ENCODE measurements at places on chromosomes 3 and 15.

- DNase-seq, result no peak
Observed at GRCh38 chr3:73164622-73165021, 103.2 kb downstream of the EBLN2 start.

DNA sequence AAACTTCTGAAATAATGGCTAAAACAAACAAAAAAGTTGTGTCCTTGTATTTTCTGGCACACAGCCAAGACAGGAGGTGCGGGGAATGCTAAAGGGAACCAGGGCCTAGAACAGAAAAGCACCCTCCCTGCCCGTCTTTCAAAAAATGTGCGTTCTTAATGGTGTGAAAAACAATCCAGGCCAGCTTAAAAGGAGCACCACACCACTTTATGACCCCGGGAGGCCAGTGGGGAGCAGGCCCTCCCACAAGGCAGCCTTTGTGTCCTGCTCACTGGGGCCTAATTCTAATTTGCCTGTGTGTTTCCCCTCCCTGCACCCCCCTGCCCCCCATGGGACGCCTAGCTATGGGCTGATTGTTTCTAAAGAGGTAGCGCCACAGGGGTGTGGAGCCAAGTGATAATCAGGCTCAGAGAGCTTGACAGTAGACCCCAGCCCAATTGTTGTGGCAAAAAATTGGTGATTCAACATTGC, 181.4 kb downstream of the GREM1 start:
- DNase-seq, result no peak

- DNase-seq, result no peak
Observed at GRCh38 chr3:152323834-152324233, 55.1 kb downstream of the MBNL1 start.

DNA sequence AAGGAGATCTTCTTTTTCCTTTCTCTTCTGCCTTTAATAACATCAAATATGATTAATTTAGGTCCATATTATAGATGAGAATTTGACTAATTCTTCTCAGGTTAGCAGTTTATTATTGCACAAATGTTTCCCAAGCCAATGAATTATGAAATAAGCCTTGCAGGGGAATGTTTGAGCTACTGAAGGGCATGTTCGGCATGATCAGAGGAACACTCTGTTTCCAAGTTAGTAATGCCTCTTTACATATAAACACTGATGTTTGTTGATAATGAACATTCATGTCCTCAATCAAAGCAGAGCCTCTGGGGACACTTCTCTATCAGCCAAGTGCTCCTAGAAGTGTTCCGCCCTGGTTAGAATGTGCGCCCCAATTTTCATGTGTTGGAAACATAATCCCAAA, 10.0 kb upstream of the CYP1A1 start:
- DNase-seq, result no peak

GRCh38 chr15:82538961-82539690, 1.1 kb downstream of the RPS17 start:
- peak; percentile 33 for DNase-seq

DNA sequence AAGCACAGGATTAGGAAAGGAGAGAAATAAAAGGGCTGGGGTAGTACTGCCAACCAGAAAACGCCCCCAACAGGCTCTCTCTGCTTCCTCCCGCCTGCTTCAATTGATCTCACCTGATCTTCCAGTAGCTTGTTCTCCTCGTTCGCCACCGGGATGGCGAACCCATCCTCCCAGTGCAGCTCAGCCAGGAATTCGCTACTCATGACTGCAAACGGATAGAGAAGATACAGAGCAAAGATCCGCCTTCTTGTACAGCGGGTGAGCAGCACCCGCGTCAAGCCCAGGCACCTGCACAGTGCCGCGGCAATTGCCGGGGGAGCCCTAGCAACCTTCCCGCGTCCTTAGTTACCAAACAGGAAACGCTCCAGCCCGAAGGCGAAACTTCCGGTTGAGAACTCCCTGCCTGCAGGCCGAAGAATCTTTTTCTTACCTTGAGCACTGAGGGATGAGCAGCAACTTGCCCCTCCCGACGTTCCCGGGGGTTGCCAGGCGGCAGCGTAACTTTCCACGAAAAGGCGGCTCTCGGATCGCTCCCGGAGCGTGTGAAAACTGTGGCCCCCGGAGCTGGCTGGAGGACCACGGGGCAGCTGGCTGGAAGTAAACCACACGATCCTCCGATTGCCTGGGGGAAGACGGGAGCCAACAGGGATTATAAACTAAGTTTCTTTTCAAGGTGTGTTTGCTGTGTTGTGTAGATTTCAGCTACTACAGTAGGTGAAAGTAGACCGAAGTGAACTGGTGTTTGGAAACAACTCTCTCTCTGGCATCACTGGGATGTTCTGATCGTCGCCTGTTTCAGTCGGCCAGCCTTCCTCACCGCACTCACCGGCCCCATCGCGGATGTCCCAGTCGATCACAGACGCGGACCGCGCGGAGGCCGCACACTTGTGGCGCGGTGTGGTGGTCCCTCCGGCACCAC, at the start of gene CCDC39:
Gene CCDC39 (minus strand): TSS at position 312 of the 919 bp plus-strand sequence. CDS start 109 bp downstream, at position 203.
- DNase-seq, result peak; percentile 69

DNA sequence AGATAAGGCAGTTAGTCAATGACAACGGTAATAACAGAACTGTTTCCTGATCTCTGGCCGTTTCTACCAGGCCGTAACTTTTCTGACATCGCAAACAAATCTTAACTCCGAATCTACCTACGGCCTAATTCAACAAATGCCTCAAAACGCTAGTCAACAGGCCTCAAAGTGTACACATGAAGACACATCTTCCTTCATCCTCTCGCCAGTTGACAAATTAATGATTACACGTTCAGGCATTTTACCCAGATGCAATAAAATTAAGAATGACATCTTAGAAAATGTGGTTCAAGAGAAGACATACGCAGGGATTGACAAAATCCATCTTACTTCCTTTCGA, 1.5 kb downstream of the SFMBT1 start:
- DNase-seq, result no peak

DNA sequence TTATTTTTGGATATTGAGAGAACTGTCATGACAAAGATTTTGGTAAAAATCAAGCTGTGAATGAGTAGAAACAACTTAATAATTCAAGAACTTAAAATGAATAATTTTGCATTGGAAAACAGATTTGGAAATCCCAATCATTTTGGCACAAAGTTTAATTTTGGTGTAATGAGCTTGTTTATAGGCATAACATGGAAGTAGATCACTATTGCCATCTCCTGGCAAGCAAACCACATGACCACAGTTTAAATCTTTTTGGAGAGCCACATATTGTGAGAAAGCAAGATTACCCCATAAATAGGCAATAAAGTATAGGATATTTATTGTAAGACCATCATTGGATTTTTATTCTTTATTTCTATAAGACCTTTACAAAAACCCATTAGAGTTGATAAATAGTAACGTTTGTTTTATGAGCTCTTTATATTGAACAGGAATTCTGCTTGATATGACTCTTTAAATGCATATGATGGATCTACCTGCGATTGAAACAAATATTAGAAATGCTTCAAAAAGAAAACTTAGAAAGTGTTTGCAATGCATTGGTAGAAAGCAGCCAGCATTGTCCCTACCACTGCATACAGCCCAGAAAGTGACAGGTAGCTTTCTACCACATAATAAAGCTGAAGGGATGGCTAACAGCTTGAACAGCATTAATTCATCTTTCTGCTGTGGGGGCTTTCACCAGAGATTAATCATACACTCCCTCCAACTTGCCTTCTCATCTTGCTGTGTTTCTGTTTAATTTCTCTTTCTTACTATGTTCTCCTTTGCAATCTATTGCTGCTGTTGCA, 766.8 kb downstream of the TBL1XR1 start:
- no peak for DNase-seq

GRCh38 chr3:178217479-178217878, 318.8 kb upstream of the KCNMB2 start:
- DNase-seq, result no peak

- no peak for DNase-seq
Observed at GRCh38 chr15:64521201-64521600, 60.8 kb downstream of the ZNF609 start.

GRCh38 chr15:74375303-74375693, 7.9 kb upstream of the CYP11A1 start:
- peak; percentile 84 for DNase-seq

GRCh38 chr3:66139415-66139814, 81.4 kb upstream of the SLC25A26 start:
- no peak for DNase-seq

DNA sequence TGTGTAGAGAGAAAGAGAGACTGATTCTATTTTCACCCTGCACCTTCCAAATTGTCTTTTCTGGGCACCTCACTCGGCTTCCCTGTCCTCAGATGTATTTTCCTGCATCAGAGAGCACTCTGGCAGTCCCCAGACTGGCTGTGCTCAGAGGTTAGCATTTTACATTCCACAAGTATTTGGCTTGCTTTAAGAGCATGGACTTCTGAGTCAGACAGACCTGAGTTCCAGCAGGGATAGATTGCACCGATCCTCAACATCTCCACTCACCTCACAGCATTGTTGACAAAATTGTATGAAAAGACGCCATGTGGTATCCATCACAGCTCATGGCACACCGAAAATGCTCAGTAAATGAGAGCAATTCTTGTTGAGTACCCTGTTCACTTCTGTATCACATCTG, 45.6 kb downstream of the SST start:
- no peak for DNase-seq

- DNase-seq, result no peak
Observed at GRCh38 chr3:159102001-159102400, 300.1 kb downstream of the MFSD1 start.

GRCh38 chr3:124972457-124972856, 37.9 kb upstream of the MUC13 start:
- DNase-seq, result no peak

DNA sequence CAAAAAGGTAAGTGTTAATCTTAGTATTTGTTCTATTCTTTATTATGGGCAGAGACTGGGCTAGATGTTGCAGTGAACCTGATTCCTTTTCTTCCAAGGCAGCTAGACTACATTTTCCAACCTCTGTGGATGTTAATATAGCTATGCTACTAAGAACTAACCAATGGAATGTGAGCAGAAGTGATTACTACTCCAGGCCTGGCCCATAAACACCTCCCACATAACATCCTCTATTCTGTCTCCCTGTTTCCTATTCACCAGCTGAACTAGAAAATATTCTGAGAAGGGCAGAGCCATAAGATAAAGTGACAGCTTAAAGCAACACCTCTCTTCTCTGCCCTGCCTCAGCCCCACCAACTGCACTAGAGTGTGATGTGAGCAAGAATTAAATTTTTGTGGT, 29.4 kb downstream of the CD200R1L start:
- no peak for DNase-seq

DNA sequence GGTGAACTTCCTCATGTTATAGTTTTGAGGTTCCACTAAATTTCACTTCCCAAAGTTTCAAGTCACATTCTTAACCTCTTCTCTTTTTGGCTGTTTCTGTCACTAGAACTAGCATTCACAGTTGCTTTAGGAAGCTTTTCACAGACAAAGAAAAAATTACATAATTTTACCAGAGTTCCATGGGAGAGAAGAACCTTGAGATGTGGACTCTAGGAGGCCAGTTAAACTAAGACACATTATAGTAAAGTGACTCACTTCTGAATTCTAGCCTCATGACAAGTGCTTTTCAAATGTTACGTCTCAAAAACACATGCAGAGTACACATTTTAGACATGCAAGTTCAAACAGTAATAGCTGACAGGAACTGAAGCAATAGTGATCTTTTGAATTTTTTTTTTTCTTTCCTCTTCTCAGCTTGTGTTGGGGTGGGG, 39.9 kb upstream of the LRTM1 start:
- no peak for DNase-seq

DNA sequence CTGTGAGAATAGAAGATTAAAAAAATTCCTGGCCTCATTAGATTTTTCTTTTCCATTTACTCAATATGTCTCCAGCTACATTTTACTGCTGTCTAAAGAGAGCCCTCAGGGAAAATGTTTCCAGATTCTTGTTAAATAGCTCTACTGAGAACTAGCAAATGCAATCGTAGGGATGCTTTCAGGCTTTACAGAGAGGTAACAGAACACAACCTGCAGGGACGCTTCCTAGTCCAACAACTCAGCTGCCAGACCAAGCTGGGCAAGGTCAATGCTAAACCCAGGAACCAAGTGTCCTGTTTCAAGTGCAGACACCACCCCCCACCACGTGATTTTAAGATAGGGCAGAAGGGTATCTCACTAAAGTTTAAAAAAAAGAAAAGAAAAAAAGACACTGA, 25.2 kb downstream of the ARHGEF3 start:
- DNase-seq, result no peak

GRCh38 chr15:97084650-97085049, 754.1 kb downstream of the NR2F2 start:
- DNase-seq, result no peak

- no peak for DNase-seq
Observed at GRCh38 chr3:120427201-120427600, 23.6 kb downstream of the FSTL1 start.

GRCh38 chr3:10645800-10646199, 140.4 kb upstream of the ATP2B2 start:
- DNase-seq, result no peak

- no peak for DNase-seq
Observed at GRCh38 chr3:183698756-183699155, 1.2 kb downstream of the YEATS2 start.

GRCh38 chr15:62291262-62291661, 126.2 kb upstream of the C2CD4B start:
- DNase-seq, result no peak

DNA sequence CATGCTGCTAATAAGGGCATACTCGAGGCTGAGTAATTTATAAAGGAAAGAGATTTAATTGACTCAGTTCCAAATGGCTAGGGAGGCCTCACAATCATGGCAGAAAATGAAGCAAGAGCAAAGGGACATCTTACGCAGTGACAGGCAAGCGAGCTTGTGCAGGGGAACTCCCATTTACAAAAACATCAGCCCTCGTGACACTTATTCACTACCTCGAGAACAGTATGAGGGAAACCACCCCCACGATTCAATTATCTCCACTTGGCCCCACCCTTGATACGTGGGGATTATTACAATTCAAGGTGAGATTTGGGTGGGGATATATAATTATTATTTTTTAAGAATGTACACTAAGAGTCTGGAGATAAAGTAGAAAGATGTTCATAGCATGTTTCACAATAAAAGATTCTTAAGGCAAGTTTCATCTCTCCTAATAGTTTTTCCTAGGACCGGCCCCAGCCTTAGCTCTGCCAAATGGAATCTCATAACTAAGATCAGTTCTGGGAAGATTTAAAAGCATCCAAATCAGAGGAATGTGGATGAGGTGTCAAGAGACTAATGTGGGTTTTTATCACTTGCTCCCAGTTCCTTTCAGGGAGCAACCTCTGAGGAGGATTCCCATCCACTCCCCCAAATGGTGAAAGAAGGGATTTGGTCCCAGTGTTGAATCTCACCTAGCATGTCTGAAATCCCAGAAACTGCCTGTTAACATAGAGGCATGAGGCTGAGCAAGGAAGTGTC, 221.0 kb downstream of the ZMAT3 start:
- DNase-seq, result no peak

DNA sequence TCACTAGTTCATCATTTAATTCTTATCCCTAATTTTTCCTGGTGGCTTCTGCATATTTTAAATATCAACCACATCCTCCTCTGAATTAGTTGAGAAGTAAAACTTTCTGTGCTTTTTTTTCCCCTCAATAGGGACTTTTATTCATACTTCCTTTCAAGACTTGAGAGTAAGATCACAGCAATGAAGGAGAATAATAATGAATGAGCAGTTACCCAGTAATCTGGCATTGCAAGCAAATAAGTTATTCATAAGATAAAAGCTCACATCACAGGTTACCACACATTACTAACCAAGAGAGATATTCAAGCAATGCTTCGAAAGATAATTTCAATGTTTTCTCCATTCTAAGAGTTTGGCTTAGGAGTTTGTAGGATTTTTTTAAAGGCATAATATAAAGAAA, 50.3 kb downstream of the BTLA start:
- no peak for DNase-seq
